ENCODE measurements at places on chromosomes 1 and 21. TPM values are rescaled to one million over a fixed set of nuclear protein-coding genes. Genes with fewer than 3 reads are reported as not detected.

The TMEM240 gene
- total RNA-seq, result 1.3 TPM

The HEATR1 gene
- total RNA-seq, result 25.6 TPM

The NUDT4B gene
- total RNA-seq, result 9.0 TPM

The UQCRHL gene
- 0.88 TPM for total RNA-seq

The PRXL2B gene
- 16.4 TPM for total RNA-seq

The GJB3 gene
- not detected for total RNA-seq

The HSPB7 gene
- total RNA-seq, result 9.0 TPM

The FCRL2 gene
- not detected for total RNA-seq

The MNDA gene
- 2.0 TPM for total RNA-seq

DNA sequence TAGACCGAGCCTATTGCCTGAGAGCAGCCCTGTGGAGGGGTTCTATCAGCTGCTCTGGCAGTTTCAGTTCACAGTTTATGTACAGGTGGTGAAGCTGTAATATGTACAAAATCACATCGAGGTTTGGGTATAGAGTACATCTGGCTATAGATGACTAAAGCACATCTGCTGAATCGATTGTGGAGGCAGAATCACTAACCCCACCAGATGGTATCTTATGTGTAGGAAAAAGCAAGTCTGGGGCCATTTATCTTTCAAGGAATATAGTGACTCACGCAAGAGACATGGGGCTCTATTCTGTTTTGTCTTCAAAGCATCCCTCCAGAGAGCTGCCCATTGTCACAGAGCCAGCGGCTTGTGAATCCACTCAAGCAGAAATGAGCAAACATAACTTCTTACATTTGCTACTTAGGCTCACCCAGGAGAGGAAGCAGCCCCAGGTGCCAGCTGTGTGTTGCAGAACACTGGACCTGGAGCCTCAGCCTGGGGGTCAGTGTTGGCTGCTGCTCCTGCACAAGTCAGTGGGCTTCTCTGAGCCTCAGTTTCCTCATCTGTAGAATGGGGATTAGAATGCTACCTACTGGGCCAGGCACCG lies 21.3 kb downstream of the MIIP start:
- no peak overlapping the region for H3K27ac ChIP-seq
- H3K4me3 ChIP-seq, result no peak overlapping the region
- H3K4me1 ChIP-seq, result peaks cover 5% of the 10 kb centered on the region
- no peaks in the 10 kb centered on the region for H3K36me3 ChIP-seq
- no peaks in the 10 kb centered on the region for H3K27me3 ChIP-seq

- no peaks in the 10 kb centered on the region for H3K36me3 ChIP-seq
- no peak overlapping the region for H3K27ac ChIP-seq
- DNase-seq, result no peak
- no peaks in the 10 kb centered on the region for H3K4me1 ChIP-seq
- H3K27me3 ChIP-seq, result no peaks in the 10 kb centered on the region
- H3K4me3 ChIP-seq, result no peak overlapping the region
Measured at GRCh38 chr1:58739856-58740466, 40.1 kb upstream of the MYSM1 start.

DNA sequence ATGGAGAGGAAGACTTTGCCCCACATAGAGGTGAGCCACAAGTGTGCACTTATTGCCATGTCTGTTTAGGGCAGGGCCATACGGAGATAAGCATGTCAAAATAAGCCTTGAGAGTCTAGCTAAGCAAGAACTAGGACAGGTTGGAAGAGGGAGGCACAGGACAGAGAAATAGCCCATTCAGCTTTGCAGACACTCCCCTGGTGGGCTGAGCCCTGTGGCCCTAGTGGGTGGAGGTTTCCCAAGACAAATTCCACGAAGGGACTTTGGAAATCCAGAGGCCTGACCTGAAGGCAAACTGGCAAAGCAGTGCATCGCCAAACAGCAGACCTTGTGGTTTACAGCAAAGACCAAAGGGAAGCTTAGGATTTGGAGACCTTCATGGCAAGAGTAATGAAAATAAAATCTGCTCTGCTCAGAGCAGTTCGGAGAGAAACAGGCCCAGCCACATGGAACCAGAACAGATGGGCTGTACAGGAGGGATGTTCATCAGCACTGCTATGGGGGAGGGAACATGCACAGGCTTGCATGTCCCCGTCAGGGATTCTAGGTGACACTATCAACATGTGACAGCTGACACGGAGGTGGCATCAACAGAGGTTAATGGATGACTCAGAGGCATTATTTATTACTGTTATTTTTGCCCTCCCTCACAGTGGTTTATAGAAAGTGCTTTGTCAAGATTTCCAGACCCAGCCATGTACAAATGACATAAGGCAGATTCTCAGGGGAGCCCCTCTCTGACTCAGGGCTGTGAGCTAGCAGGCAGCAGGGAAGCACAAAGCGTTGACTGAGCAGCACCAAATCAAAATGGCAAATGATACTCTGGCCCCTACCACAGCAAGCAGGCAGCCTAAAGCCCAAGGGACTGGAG lies 90.1 kb upstream of the IRF2BP2 start:
- H3K4me1 ChIP-seq, result no peaks in the 10 kb centered on the region
- no peak overlapping the region for H3K27ac ChIP-seq
- DNase-seq, result no peak
- H3K36me3 ChIP-seq, result no peaks in the 10 kb centered on the region
- H3K27me3 ChIP-seq, result no peaks in the 10 kb centered on the region
- H3K4me3 ChIP-seq, result no peak overlapping the region

DNA sequence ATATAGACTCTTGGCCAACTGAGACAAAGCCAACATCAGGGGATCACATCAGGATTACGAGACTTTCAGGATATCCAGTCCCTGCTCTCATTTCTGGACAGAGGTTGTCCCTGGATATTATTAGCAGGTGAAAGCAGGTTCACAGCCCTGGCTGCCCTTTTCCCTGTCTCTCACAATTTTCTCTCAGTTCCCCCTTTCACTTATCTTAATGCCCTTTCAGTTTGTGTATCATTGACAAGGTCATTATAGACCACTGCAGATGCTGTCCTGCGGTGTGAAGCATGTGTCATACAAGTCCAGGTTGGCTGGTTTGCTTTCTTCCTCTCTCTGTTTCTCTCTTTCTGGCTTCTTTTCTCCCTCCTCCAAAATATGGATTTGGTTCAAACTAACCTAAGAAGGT lies 2.1 kb upstream of the KLHDC9 start:
- H3K27ac ChIP-seq, result no peak overlapping the region
- peaks cover 8% of the 10 kb centered on the region for H3K4me1 ChIP-seq
- H3K4me3 ChIP-seq, result no peak overlapping the region
- no peaks in the 10 kb centered on the region for H3K27me3 ChIP-seq

DNA sequence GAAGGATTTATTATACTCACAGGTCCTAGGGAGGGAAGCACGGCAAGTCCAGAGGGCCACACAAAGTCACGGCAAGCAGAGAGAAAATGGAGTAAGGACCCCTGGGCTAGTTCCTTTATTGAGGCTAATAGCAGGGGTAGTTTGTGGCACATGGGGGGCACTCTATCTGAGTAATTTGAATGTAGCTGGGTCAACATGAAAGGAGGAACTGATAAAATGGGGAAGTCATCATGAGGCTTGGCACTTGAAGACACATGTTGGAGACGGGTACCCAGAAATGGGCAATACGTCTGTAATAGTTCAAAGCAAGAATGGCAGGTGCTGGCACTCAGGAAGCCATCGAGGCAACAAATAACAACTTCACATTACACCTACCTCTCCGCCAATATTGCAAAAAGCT lies 1136.4 kb downstream of the MRPL39 start:
- H3K4me3 ChIP-seq, result no peak overlapping the region
- H3K27ac ChIP-seq, result no peak overlapping the region
- H3K36me3 ChIP-seq, result no peaks in the 10 kb centered on the region
- no peaks in the 10 kb centered on the region for H3K4me1 ChIP-seq

GRCh38 chr1:160975026-160975425 lies 20.4 kb upstream of the ITLN2 start:
- no peak for DNase-seq
- no peak overlapping the region for H3K4me3 ChIP-seq
- no peaks in the 10 kb centered on the region for H3K27me3 ChIP-seq
- no peak overlapping the region for H3K27ac ChIP-seq

- no peaks in the 10 kb centered on the region for H3K27me3 ChIP-seq
- peaks cover 37% of the 10 kb centered on the region for H3K4me1 ChIP-seq
- peaks cover 7% of the 10 kb centered on the region for H3K36me3 ChIP-seq
- H3K27ac ChIP-seq, result peak within 1 kb of the TSS; percentile 92
Measured at GRCh38 chr1:205812878-205813754, at the start of gene SLC41A1. Gene SLC41A1, minus strand, starts transcription at chr1:205813198. Its CDS starts 2,757 bp downstream, at chr1:205810441.

GRCh38 chr1:243312952-243313634 lies 57.3 kb downstream of the SDCCAG8 start:
- peak; percentile 79 for DNase-seq
- no peaks in the 10 kb centered on the region for H3K36me3 ChIP-seq
- H3K4me1 ChIP-seq, result peaks cover 54% of the 10 kb centered on the region
- no peaks in the 10 kb centered on the region for H3K27me3 ChIP-seq
- no peak overlapping the region for H3K4me3 ChIP-seq

- H3K4me1 ChIP-seq, result no peaks in the 10 kb centered on the region
- no peak overlapping the region for H3K27ac ChIP-seq
- no peaks in the 10 kb centered on the region for H3K36me3 ChIP-seq
- DNase-seq, result no peak
Measured at GRCh38 chr1:185896863-185897262, 162.7 kb downstream of the HMCN1 start.

GRCh38 chr1:72186733-72187307 lies 95.5 kb downstream of the NEGR1 start:
- no peaks in the 10 kb centered on the region for H3K27me3 ChIP-seq
- no peak overlapping the region for H3K4me3 ChIP-seq
- no peak overlapping the region for H3K27ac ChIP-seq
- DNase-seq, result no peak
- H3K36me3 ChIP-seq, result no peaks in the 10 kb centered on the region

- DNase-seq, result no peak
- H3K4me1 ChIP-seq, result peaks cover 10% of the 10 kb centered on the region
- no peak overlapping the region for H3K27ac ChIP-seq
- H3K36me3 ChIP-seq, result no peaks in the 10 kb centered on the region
Measured at GRCh38 chr1:10948463-10948775, 64.0 kb upstream of the TARDBP start.

DNA sequence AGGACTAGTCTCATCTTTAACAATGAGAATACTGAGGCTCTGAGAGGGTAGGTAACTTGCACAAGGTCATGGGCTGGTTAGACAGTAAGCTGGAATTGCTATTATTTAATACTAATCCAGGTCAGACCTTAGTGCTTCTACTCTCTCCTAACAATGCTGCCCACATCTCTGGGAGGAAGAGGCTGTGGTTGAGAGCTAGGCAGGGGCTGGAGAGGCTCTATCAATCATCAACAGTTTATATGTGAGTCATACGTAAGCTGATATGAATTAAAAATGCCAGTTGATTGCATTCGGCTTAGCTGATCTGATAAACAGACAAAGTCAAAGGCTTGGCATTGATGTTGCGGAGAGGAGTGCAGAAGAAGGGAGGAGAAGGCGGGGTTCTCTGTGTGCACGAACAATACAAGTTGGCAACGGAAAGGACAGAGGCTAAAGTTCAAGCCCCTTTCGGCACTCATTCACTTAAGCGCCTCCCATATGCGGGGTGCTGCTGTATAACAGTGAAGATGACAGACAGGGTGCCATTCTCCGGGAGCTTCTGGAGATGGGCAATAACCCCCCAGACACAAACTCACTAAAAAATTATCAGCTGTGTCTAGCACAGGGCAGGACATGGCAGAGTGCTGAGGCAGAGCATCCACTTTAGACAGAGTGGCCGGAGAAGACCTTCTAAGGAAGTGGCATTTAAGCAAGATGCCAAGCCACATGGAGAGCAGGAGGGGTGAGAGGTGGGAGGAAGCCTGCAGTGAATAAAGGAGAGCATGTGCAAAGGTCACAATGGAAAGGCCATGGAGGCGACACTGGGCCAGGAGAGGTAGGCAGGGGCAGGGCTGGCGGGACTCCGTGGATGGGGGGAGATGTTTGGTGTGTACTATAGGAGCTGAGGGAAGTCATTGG lies 195.2 kb downstream of the ZSCAN20 start:
- no peaks in the 10 kb centered on the region for H3K4me1 ChIP-seq
- no peak overlapping the region for H3K27ac ChIP-seq
- H3K27me3 ChIP-seq, result no peaks in the 10 kb centered on the region
- H3K4me3 ChIP-seq, result no peak overlapping the region

- no peaks in the 10 kb centered on the region for H3K36me3 ChIP-seq
- H3K4me1 ChIP-seq, result peaks cover 32% of the 10 kb centered on the region
- H3K4me3 ChIP-seq, result no peak overlapping the region
- H3K27me3 ChIP-seq, result no peaks in the 10 kb centered on the region
- no peak overlapping the region for H3K27ac ChIP-seq
Measured at GRCh38 chr1:156164125-156164831, 10.9 kb downstream of the SEMA4A start.

GRCh38 chr21:46189959-46190490 lies 5.8 kb upstream of the SPATC1L start:
- no peak for DNase-seq
- no peaks in the 10 kb centered on the region for H3K27me3 ChIP-seq
- no peak overlapping the region for H3K27ac ChIP-seq
- H3K36me3 ChIP-seq, result peaks cover 13% of the 10 kb centered on the region
- no peak overlapping the region for H3K4me3 ChIP-seq

DNA sequence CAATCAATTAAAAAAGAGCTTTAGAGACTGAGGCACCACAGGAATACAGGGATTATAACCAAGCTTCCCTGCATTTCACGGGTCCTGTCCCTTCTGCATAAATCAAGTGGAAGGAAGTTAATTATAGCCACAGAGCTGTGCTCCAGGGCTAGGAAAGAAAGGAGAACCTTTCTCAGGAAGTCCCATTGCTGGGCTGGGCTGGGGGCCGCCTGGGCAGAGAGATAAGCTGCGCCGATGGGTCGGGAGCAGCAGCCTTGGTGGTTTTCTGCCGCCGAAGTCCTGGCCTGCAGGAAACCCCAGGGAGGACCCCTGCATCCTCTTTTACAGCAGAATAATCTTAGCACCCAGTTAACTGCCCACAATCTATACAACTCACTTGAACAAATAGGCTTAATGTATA lies 12.6 kb upstream of the CD34 start:
- peak overlapping the region; percentile 24 for H3K27ac ChIP-seq
- peaks cover 10% of the 10 kb centered on the region for H3K4me1 ChIP-seq

GRCh38 chr1:78839704-78840277 lies 166.7 kb downstream of the ADGRL4 start:
- H3K27ac ChIP-seq, result no peak overlapping the region
- H3K27me3 ChIP-seq, result no peaks in the 10 kb centered on the region
- H3K4me3 ChIP-seq, result no peak overlapping the region
- no peaks in the 10 kb centered on the region for H3K4me1 ChIP-seq
- no peaks in the 10 kb centered on the region for H3K36me3 ChIP-seq
- peak; percentile 7 for DNase-seq

GRCh38 chr1:111209622-111210021 lies 9.2 kb upstream of the DENND2D start:
- no peak for DNase-seq
- peaks cover 4% of the 10 kb centered on the region for H3K4me1 ChIP-seq
- no peak overlapping the region for H3K27ac ChIP-seq
- no peaks in the 10 kb centered on the region for H3K36me3 ChIP-seq
- no peak overlapping the region for H3K4me3 ChIP-seq

DNA sequence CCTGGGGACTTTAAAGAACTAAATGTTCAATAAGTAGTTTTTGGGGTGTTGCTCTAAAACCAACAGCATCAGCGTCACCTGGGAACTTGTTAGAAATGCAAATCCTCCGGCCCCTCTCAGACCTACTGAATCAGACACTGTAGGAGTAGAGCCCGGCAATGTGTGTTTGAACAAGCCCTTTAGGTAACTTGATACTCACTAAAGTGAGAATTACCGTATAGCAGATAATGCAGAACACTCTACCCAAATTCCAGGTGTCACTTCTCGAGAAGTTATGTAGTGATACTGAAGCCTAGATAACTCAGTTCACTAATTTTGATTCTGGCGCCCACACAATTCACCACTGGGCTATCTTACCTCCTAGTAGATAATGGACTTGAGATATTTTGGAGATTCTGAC lies 3.7 kb upstream of the DPT start:
- no peaks in the 10 kb centered on the region for H3K36me3 ChIP-seq
- DNase-seq, result no peak
- H3K27me3 ChIP-seq, result no peaks in the 10 kb centered on the region
- peaks cover 7% of the 10 kb centered on the region for H3K4me1 ChIP-seq

Measured in thyroid gland (tissue), 4 donors.